Activated T-helper 1 cell treated with anti-CD3 and anti-CD28 coated beads, Interleukin-2, amount 50 U/mL, for 16 hours (primary cell): ENCODE measurements at places on chromosomes 1 and 21.

DNA sequence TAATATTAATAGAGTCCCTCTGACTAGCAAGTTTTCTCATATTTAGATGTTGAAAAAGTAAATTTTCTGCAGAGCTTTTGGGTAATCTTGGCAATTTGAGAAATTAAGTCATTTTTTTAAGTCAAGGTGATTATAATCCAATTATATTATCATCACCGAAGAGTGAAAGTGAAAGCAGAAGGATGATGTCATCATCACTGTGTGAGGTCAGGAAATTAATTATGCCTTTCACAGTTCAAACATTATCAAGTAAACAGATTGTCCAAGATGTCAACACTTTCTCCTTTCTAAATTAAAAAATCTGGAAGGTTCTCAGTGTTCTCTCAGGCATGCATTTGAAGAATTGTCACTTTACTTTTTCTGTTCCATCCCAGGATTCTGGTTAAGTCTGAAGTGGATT, 296.0 kb downstream of the TBX15 start:
- DNase-seq: no peak

DNA sequence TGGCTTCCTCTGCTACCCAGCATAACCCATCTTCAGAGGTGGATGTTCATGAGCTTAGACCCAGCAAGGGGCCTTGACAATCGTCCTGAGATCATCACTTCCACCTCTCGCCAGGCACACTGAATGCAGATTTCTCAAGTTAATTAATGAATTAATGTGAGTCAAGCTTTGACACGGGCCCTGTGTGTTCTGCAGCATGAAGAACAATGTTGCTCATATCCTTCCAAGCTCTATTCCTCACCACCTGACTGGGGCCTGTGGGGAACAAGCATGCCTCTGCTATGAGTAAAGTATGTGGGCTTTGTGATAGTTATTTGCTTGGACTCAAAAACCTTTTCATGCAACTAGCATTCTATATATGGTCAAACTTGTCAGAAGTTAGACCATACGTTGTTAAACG, 122.0 kb downstream of the SEC16B start:
- DNase-seq: no peak

GRCh38 chr1:246351721-246352120, 155.4 kb downstream of the SMYD3 start:
- no peak for DNase-seq

GRCh38 chr21:45856906-45857305, 124.7 kb upstream of the COL6A1 start:
- no peak for DNase-seq

DNA sequence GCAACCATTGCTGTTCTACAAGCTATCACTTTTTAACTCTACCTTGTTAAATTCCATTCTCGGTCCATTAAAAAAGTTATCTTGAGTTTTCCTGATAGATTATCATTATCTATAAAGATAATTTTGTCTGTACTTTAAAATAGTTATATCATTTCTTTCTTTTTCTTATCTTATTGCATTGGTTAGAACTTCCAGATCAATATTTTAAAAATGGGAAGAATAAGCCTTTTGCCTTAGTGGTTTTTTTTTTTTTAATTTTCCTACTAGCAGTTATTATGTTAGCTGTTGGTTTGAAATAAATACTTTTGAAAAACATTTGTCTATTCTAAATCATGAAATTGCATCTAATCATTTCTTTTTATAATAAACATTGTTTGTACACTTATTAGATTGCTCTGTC, 71.0 kb upstream of the ATF3 start:
- DNase-seq: no peak

- no peak for DNase-seq
Measured at GRCh38 chr1:145887631-145888030, 2.0 kb upstream of the ANKRD35 start.

- DNase-seq: no peak
Measured at GRCh38 chr1:91511386-91511785, 10.7 kb downstream of the CDC7 start.

DNA sequence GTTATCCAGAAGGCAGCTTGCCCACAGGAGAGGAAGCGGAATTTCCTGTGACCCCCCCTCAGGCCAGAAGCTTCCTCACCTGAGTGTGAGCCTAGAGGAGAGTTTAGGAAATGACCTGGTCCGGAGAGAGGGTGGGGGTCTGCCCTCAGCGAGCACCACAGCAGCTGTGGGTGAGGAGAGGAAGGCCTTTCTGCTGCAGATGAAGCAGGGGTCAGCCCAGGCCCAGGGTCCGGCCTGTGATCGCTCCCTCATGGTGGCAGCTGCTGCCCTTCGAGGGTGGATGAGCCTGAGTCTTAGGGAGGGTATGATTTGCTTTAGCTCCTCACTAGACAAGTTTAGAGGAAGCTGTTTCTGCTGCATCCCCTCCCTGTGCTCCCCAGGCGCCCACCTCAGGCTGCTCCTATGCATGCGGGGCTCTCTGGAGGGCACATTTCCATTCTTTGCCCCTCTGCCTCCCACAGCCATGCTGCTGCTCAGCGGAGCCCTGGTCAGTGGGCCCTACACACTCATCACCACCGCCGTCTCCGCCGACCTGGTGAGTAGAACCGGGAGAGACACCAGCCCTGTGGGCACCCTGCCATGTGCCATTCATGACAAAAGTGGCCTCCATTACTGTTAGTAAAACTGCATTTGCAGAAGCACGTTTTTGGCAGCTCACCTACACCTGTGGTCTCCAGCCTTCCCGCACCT, 53.0 kb downstream of the SLC37A1 start:
- no peak for DNase-seq

DNA sequence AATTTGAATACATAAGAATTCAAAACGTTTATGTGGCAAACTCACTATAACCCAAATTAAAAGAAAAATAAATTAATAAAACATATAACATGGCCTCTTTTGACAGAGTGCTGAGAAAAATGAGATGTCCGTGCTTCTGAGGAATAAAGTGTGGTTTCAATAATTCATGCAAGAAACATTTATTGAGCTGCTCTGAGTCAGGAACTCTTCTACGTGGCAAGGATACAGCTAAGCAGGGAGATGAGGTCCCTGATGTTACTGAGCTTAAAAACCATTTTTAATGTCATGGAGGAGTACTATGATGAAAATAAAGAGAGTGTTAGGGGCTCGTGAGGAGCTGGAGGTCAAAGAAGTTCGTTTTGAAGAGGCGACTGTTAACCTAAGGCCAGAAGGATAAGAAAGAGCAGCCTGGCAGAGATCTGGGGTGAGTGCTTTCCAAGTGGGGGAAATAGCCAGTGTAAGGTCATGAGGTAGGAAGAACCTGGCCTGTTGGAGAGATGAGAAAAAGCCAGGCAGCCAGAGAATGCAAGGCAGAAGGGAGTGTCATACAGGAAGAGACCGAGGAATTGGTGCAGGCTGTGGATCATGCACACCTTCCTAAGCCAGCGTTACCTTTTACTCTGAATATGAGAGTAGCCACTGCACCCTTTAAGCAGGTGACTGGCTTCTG, 182.2 kb upstream of the DUSP10 start:
- no peak for DNase-seq

GRCh38 chr21:41952568-41953248, 1.1 kb downstream of the C2CD2 start:
- no peak for DNase-seq

DNA sequence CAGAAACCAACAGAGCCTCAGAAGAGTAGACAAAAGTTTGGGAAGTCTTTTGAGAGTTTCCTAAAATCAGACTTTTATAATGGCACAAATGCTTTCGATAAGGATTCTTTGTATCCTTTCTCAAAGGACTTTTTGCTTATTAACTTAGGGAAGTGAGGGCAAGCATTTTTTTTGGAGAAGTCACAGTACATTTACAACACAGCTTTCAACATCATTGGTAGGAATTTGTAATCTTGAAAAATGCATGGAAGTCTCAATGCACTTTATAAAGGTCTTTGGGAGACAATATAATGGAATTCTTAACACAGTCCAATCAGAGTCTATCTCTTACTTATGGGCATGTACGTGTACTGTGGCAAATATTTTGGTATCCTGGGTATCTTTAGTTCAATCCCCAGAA, 325.8 kb upstream of the NR5A2 start:
- no peak for DNase-seq

GRCh38 chr1:21937372-21938121, 437 bp upstream of the HSPG2 start:
- DNase-seq: peak; percentile 34

GRCh38 chr1:28129150-28129549, 40.7 kb upstream of the EYA3 start:
- DNase-seq: no peak

DNA sequence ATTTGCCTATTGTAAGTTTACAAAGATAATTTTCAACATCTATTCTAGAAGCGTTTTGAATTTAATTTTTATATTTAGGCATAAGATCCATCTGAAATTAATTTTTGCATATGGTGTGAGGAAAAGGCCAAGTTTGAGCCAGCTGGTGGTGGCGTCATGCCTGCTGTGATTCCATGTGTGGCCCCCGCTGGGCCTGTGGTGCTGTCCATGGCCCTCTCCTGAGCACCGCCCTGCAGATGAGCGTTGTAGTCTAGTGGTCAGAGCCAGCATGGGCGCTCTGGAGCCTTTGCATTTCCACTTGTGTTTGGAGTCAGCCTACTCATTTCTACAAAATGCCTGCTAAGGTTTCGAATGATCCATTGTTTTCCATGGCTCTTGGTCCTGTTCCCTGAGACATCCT, 22.7 kb downstream of the PRSS38 start:
- DNase-seq: no peak

DNA sequence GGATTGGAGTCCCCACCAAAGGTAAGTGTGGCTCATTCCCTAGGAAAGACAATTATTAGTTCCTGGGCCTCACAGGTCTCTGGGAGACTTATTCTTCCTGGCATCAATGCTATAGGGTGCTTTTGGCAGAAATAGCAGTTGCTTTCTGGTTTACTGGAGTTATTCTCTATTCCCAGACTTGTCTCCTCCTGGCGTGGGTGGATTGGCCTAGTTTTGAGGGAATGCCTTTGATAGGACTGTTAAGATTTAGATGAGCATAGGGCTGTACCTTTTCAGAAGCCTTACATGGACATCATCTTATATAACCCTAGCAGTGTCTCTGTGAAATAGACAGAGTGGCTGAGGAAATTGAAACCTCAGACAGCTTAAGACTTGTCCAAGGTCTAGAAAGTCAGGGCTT, 9.0 kb downstream of the PFKFB2 start:
- no peak for DNase-seq

DNA sequence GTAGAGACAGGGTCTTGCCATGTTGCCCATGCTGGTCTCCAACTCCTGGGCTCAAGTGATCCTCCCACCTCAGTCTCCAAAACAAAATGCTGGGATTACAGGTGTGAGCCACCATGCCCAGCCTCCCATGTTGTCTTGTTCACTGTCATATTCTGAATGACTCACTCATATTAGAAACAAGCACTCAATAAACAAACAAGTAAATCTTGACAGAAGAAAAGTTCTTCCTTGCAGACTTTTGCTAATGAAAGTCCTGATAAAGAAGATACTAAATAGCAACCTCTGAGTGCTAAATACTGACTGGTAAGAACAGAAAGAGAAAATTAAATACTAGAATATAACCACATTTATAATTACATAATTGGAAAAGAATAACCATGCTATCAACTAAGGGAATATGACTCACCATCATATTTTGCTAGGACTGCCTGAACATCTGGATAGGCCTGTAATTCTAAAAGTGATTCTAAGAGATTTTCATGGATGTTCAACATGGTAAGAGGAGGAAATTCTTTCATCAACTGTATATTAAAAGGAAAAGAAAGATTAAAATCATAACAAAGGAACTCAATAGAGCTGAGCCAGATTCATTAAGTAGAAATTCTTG, 37.3 kb downstream of the ST7L start:
- no peak for DNase-seq

GRCh38 chr21:24881506-24881905, 725.8 kb downstream of the MRPL39 start:
- no peak for DNase-seq

DNA sequence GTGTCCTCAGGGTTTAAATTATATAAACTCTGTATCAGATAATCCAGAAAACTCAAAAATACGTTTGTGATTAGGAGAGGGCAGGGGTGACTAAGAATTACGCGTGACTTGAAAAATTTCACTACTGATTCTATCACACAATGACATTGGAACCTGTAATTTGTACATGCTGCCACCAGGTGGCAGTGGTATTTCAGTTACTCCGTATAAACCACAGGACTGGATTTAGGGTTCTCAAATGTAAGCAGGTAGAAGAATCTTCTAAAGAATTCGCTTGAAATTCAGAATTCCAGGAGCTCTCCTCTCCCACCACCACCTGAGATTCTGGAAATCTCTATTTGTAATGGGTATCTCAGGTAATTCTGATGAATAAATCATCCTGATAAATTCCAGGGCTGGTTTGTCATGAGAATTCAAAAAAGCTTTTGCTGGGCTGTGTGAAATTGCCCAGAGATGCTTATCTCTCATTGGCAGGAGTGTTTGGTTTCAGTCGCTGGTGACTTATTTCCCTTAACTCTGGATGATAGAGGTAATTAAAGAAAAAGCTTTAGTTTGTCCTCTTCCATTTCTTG, 1.7 kb upstream of the KRTAP7-1 start:
- no peak for DNase-seq

GRCh38 chr21:36845070-36845469, 121.4 kb downstream of the HLCS start:
- DNase-seq: no peak

DNA sequence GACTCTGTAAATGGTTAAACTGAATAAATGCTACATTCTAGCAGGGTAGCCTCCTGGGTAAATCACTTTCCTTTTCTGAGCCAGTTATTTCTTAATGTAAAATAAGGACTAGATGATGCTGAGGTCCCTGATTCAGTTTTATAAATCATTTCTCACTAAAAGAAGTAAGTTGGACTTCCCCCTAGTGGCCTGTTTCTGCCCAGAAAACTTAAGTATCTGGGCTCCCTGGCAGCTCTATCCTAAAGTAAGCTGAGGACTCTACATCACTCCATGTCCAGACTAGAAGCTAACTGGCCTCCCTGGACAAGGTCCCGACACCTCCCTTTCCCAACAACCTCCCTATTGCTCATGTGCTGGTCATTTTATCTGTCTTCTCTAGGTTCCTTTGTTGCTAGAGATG, 3.0 kb downstream of the GPN2 start:
- DNase-seq: no peak

DNA sequence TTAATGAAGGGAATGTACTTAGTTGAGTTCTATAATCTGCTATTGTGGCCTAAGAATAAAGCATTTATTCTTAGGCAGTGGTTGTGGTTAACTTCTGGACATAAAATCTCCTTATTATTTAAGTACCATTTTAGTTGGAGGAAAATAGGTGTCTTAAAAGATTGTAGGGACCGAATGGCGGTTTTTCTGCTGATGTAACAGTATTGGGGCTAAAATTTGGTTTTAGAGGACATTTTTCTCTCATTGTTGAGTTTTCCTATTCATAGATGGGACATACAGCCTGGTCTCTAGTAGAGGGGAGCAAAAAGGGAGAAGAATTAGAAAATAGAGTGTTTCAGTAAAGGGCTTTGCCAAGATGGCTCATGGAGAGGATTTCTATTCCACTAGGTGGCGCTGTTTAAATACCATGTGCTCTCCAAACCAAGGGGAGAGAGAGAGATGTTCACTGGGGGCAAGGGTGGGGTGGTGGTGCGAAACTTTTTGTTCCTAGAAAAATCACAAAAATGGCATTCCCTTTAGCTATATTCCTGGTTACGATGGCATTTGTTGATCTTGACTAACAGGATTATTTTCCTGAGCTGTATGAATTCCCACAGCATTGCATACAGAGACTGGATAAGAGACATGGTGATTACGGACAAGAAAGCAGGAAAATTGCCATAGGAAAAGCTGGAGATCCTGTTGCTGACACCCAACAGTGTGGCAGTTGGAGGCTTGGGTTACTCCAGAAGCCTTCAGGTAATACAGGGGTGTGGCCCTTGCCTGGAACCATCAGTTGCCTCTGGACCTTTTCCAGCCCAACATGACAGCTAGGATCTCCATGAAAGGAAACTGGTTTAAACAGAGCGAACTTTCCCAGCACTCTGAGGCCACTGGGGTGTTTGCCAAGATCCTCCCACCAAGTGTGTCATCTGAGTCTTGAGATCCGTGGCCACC, 18.2 kb upstream of the FCGR2A start:
- no peak for DNase-seq
